ENCODE measurements at places on chromosomes 11 and 22.
A peak's percentile ranks its signal among the peaks of the same experiment; 100 is the strongest.

DNA sequence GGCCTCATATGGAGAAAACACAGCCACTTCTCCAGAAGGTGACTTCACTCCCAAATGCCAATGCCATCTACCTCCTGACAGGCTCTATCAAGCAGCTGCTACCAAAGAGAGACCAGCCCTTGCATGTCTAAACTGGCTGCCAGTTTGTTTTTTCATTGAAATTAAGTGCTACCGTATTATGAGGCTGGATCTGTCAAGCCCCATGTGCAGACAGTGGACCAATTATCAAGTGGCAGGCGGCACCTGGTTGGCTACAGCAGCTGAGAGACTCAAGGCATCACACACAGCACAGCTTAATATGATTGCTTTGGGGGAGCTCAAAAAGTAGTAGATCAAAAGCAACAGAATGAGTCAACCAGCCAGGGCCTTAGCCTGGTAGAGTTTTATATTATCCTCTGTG is 1293.0 kb upstream of the TENM4 start:
- no peak for DNase-seq

DNA sequence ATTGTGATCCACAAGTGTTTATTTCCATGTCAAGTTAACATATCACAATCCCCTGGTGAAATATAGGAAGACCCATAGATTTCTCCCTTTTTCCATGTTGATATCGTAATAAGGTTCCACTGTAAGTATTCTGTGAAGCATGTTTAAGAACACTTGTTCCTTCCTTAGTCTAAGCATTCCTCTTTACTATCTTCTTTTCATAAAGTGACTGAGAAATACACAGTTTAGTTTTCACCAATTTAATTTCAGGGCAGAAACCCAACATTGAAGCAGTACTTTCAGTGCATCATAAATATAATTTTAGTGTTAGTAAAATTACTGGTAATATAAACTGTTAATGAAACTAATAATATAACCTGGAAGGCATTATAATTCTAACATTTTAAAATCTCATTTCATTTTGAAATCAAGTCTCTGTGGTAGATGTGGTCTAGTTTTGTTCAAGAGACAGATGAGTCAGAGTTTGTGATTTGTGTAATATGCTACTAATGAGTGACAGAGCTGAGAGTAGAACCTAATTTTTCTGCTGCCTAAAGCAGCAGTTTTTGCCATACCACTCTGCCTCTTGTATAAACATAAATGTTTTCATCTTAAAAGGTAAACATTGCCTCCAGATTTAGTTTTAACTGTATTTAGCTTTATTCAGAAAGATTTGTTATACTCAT is 79.4 kb downstream of the ATM start:
- no peak for DNase-seq

GRCh38 chr11:118238421-118238820 is 13.6 kb upstream of the JAML start:
- DNase-seq: no peak

- DNase-seq: no peak
These were observed 1127.1 kb upstream of the CNTN5 start for GRCh38 chr11:97893612-97894011.

DNA sequence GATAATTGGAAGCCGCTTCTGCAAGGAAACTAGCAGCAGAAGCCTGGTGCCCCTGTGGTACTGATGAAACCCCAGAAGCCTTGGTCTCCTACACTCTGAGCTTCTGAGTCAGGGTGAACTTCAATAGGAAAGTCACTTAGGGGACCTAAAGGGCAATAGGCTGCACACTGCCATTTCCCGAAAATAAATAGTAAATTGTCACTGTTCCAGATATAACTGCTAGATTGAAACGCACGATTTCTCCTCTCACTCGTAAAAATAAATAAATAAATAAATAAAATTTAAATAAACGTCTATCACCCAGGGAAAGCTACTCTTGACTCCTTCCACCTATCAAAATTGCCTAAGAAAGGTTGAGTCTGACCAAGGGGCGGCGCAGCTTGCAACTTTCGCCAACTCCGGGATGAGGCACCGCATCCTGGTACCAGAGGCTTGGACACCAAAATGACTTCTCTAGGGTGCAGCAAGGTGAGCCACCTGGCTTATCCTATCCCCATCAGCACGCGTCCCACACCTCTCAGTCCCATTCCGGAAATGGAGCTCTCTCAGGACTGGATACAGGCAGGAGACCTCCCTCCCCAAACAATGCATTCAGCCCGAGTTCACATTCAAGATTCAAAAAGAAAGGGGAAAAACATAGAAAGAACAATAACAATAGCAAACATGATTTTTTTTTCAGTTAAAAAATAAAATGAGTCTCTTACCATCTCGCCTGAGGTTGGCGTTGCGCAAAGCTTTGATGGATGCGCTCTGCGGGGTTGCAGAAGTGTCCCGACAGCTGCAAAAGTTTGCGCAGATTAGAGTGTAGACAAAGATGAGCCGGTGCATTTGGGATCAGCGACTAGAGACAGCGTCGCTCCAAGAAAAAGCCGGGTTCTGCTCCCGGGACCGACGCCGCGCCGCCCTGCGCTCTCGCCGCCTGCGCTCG is 583 bp downstream of the PDGFD start:
- no peak for DNase-seq

- no peak for DNase-seq
These were observed 367.9 kb downstream of the MN1 start for GRCh38 chr22:27433585-27434190.

DNA sequence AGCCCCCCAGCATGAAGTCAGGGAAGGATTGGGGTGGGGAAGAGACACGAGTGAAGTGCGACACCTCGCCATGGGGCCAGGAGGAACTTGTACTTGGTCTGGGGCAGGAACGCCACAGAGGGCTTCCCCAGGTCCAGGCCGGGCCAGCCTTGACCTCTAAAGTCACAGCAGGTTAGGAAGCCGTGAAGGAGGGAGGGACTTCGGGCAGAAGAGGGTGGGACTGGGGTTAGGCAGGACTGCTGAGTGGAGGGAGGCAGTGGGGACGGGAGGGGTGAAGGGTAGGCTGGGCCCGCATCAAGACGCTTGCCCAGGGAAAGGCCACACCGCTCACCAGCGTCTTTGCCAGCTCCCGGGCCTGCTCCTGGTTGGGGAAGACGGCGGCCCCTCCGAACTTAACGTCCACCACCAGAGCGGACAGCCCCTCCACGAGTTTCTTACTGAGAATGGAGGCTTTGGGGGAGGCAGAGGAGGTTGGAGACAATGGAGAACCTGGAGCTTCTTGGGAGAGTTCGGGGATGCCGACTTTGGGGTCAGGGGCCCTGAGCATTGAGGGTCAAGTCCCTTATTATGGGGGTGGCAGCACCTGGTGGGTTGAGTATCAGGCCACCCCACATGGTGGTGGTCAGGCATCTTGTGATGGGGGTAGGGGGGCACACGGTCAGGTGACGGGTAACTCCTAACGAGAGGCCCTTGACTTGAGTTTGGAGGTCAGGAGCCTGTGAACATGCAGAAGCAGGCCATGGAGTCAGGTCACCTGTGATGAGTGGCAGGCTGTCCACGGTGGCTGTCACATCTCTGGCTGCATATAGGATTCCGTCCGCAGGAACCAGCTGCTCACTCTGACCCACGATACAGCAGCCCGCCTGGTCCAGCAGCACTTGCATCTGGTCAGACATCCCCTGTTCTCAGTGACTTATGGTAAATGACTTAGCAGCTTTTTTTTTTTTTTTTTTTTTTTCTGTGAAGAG is 1.7 kb upstream of the SCO2 start:
- peak; percentile 51 for DNase-seq

Data from CD4-positive, alpha-beta T cell treated with Interleukin-4 for 4 hours (primary cell).